ENCODE measurements at places on chromosomes 16 and 17.

- no peak for DNase-seq
Measured at GRCh38 chr16:5510819-5511370, 413.3 kb upstream of the EEF2KMT start.

DNA sequence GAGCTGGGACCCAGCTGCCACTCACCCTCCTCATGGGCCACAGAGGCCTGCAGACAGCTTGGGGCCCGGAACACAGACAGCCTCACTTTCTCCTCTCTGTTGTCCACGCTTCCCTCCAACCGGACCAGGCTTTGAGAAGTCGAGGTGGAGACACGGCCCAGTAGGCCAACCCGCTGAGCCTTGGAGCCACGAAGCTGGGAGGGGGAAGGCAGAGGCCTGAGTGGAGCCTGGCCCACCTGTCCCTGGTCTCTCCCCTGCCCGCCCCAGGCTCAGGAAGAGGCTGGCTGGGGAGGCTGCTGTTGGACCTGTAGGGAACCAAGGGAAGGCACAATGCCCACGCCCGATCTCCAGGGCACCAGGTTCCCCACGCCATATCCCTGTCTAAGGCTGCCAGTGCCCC lies 48.1 kb downstream of the RMI2 start:
- no peak for DNase-seq

DNA sequence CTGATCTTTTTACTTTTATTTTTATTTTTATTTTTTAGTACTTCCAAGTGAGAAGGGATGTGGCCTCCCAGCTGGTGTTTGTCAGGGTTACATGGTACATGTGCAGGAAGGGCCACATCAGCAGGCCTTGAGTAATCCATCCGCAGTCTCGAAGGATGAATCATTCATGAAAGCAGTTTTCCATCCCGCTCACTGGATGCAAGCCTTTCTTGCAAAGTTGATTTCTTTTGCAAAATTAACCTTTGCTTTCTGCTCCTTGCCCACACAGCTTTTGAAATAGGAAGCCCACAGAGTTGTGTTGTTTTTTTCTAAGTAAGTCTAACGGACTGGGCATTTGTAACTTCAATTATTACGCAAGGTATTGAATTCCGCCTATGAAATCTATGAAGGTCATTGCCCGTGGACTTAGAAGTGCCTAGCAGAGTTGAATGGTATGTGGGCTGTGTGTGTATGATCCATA lies 157.4 kb downstream of the PRKCA start:
- DNase-seq = no peak

DNA sequence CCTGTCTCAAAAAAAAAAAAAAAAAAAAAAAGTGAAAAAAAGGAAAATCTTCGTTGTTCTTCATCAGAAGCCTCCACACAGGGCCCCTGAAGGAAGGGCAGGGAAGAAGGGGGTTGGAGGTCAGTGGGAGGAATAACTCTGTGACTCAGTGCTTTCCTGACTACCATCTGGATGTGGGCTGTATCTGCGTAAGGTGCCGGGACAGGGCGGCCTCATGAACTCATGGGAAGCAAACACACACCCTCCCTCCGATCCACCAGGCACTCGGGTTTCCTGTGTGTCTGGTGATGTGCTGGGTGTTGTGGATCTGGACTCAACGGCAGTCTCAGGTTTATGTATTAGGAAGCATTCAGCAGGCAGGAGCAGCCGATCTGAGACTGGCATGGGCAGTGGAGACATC lies 691.6 kb downstream of the WWOX start:
- DNase-seq = no peak

DNA sequence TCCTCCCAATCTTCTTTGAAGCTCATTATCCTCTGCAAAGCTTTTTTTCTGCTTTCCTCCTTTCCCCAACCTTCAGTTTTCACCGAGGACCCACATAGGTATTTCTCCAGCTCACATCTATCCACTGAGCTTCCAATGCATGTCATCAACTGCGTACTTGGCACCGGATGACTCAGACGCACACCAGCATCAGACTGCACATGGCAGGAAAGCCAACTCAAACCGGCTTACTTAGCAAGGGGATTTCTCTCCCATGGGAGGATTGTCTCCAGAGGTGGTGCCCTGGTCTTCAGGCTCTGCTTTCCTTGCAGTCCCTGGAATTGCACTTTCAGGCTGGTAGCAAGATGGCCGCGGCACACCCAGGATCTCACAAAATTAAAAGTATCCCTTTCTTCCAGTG lies 1.7 kb upstream of the AKTIP start:
- DNase-seq = no peak

- DNase-seq = no peak
Measured at GRCh38 chr16:58127033-58127556, 2.1 kb downstream of the CFAP20 start.

DNA sequence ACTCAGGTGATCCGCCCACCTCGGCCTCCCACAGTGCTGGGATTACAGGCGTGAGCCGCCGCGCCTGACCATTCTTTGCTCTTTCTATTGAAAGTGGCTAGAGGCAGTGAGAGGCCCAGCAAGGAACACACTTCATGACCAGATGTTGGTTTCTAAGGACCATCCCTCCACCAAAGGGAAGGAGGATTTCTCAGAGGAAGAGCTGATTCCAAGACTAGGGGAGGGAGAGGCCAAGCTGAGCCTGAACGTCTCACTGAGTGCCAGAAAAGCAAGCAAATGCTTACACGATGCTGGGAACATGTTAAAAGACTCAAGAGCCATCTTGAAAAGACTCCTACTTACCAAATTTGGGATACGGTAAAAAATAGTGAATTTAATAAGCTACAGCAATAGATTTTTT lies 79.2 kb downstream of the MRM3 start:
- no peak for DNase-seq

DNA sequence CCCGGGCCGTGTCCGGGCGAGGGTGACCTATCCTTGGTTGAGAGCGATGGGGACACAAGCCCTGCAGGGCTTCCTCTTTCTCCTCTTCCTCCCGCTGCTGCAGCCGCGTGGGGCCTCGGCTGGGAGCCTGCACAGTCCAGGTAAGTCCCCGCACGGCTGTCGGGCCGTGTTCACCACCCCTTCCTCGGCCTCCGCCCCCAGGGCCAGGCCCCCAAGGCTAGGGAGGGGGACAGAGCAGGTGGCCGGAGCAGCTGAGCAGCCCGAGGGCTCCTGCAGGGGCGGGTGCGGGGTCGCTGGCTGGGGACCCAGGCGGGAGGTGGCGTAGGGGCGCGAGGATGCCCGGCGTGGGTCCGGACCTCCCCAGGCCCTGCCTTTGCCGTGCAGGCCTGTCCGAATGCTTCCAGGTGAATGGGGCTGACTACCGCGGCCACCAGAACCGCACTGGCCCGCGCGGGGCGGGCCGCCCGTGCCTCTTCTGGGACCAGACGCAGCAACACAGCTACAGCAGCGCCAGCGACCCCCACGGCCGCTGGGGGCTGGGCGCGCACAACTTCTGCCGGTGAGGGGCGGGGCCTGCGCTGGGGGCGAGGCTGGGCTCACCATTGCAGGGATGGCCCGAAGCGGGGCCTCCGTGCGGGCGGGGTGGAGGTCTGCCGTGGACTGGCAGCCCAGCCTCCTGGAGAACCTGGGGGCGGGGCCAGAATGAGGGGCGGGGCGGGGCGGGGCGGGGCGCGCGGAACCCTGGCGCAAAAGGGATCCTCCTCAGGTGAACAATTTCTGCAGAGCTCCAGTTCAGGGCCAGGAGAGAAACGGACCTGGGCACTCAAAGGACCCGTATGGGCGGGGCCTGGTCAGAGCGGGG lies 631 bp downstream of the KREMEN2 start:
- peak; percentile 60 for DNase-seq

DNA sequence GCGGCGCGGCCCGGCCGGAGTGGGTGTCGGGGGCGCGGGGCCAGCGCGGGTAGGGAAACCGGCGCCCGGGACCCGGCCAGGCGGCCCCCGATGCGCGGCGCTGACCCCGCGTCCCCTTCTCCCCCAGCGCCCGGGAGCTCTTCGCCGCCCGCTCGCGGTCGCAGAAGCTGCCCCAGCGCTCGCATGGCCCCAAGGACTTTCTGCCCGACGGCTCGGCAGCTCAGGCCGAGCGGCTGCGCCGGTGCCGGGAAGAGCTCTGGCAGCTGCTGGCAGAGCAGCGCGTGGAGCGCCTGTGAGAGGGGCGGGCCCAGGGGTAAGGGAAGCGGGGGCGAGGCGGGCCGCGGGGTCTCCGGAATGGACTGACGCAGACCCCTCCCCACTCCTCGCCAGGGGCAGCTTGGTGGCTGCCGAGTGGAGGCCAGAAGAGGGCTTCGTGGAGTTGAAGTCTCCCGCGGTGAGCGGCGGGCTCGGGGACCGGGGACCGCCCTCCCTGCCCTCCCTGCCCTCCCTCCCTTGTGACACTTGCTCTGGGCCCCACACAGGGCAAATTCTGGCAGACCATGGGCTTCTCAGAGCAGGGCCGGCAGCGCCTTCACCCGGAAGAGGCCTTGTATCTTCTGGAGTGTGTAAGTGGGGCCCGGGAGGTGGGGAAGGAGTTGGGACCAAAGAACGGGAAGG lies 430 bp downstream of the TSEN54 start:
- peak; percentile 20 for DNase-seq

DNA sequence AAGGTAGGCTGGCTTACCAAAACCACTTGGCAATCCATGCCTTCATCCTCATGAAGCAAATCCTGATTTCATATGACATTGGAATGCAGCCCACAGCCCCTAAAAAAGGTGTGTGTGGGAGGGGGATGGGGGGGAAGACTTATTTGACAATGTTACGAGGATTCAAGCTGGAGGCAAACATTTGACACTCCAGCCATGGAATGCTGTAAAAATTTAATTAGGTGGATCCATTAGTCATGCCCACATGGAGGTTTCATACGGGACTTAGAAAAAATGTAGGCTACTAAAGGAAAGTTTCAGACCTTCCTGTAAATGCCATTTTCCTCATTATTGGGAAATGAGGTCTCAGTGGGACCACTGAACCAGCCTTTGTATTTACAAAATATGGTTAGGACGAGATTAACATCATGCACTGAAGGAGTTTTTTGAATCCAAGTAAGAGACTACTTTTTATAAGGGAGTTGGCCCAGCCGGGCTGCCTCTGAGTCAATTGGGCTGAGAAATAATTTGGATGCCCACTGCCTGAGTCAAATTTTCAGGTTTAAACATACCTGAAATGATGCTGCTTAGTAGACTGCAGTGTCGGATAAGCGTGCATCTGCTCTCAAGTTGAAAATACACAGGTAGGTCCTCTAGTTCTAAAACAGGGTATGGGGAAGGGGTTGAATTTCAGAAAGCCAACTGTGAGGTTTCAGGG lies 44.6 kb upstream of the MAF start:
- DNase-seq = no peak

- DNase-seq = no peak
Measured at GRCh38 chr16:88638323-88639230, at the start of gene IL17C. TSS of gene IL17C (plus strand) at chr16:88638572. CDS start at chr16:88638642, 70 bp downstream.

GRCh38 chr17:33447090-33447489 lies 154.0 kb upstream of the ASIC2 start:
- no peak for DNase-seq

GRCh38 chr17:41360296-41360995 lies 9.2 kb downstream of the KRT33B start:
- DNase-seq = no peak

DNA sequence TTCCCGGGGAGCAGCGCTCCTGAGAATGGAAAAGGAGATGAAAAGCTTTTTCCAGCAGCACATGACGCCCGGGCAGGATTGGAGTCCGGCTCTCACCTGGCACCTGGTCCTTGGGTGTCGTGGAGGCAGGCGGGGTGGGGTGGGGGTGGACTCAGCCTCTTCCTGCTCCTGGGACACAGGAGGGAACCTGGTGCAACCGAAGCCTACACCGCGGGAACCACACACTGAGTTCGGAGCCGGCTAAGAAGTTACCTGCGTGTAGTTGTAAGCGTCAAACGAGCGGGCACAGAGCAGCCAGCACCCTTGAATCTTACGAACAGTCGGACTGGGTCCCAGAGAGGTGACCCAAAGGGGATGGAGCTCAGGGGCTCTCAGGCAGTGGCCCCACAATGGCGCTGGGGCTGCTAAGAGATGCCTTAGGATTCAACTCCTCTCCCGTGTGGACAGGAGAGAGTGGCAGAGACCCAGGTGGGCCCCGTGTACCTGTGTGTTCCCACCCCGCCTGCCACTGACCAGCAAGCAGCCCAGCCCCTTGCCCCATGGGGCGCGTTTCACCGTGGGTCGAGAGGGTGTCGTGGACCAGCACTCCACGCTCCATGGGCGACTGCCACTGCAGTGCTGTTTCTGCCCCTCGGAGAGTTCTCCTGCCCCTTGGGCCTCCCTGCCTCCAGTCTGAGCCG lies 105.8 kb upstream of the METRNL start:
- no peak for DNase-seq

- no peak for DNase-seq
Measured at GRCh38 chr16:8739989-8740704, 57.3 kb downstream of the TMEM186 start.

- DNase-seq = no peak
Measured at GRCh38 chr17:34714475-34715410, 135.4 kb downstream of the TMEM132E start.

- no peak for DNase-seq
Measured at GRCh38 chr17:73569762-73570319, 74.4 kb downstream of the SDK2 start.

DNA sequence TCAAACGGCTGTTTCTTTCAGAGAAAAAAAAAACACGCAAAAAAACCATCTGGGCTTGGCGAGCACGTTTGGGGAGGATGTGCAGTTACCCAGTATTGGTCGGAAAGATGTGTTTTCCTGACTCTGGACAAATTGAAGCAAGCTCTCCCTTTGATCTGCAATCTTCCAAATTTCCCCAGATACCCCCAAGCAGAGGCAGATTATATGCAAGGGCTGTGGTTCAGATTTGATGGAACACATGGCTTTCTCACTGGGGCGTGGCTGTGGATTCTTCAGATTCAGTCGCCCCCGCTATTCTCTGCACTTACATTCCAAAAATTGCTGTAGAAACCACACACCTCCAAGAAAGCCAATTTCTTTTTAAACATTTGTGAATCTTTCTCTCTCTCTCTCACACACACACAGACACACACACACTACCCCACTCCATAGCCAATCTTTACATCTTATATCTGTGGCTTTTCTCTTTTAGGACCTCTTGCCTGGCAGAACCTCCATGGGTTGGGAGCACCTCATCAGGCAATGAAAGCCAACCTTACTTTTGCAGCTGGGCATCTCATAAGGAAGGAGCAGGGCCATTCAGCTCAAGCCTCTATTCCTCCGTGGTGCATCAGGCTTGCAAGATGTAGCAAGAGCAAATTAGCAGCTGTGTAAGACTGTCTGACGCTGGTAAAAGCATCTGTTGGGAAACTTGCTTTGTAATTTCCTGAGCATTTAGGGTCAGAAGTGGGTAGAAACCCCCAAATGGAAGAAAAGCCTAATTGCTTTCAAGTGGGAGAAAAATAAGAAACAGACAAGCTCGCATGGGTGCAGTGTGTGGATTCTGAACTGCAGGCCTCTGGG lies 103.9 kb upstream of the FAM20A start:
- no peak for DNase-seq

GRCh38 chr17:80822021-80822699 lies 169.5 kb upstream of the CHMP6 start:
- DNase-seq = no peak

DNA sequence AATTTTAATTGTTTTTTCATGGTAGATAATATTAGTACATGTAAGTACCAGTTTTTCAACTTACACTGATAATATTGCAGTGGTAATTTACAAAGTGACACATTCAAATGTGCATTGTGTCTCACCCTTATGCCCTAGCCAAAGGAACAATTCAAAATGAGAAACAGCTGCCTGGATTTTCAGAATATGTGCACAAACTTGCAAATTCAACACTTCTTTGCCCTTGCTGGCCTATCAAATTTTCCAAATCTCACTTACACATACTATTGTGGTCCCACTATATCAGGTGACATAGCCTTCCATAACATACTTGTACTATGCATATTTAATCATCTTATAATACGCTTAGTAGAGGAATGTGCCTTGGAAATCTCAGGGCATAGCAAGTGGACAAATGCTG lies 32.6 kb upstream of the LRRC37A3 start:
- DNase-seq = no peak
